ENCODE measurements at places on chromosomes 12 and 14. TPM values are rescaled to one million over a fixed set of nuclear protein-coding genes. Genes with fewer than 3 reads are reported as not detected.

GRCh38 chr12:48813465-48814261 is 4.6 kb upstream of the CACNB3 start:
- DNase-seq, result peak; percentile 80

- DNase-seq, result no peak
Measured at GRCh38 chr12:87439990-87440827, 589.0 kb downstream of the C12orf50 start.

DNA sequence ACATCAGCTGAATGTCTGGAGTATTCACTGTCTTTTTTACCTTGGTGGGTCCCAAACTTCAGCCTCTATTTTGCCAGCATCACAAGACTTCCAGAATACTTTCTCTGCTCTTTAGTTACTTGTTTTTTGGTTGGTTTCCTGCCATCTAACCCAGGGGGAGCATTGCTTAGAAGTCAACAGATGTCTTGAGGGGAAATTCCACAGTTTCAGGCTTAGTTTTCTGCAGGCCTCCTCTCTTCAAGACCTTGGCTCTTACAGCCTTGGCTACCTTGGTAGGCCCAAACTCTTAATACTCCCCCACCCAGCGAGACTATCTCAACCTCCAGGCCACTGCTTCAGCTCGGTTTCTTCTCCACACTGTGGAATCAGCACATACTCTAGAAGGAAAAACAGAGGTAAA is 41.7 kb downstream of the NEDD1 start:
- DNase-seq, result no peak

GAS2L3 gene
- 12.6 TPM for total RNA-seq

KCNA5 gene
- total RNA-seq, result 2.9 TPM

GRCh38 chr12:89424389-89424788 is 72.1 kb upstream of the DUSP6 start:
- DNase-seq, result no peak

DNA sequence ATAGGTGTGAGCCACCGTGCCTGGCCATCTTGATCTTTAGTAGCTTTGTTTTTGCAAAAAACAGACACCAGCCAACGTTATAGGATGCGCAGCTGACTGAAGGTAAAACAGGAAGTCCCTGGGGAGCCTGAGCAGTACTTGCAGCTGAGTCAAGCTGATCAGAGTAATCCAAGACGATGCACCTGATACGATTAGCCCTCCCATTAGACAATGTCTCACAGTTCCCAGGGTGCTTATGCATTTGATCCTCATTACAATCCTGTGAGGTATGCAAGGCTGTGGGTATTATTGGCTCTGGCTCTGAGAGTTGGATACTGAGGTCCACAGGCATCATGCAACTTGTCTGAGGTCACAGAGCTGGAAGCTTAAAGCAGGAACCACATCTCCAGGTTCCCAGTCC is 8.1 kb downstream of the KRT18 start:
- DNase-seq, result no peak

GRCh38 chr12:98701166-98701565 is 56.1 kb downstream of the APAF1 start:
- no peak for DNase-seq

KLRF1 gene
- total RNA-seq, result 2.0 TPM

GUCY2C gene
- not detected for total RNA-seq
